T-helper 17 cell (primary cell): ENCODE measurements at places on chromosomes 11 and 22.

DNA sequence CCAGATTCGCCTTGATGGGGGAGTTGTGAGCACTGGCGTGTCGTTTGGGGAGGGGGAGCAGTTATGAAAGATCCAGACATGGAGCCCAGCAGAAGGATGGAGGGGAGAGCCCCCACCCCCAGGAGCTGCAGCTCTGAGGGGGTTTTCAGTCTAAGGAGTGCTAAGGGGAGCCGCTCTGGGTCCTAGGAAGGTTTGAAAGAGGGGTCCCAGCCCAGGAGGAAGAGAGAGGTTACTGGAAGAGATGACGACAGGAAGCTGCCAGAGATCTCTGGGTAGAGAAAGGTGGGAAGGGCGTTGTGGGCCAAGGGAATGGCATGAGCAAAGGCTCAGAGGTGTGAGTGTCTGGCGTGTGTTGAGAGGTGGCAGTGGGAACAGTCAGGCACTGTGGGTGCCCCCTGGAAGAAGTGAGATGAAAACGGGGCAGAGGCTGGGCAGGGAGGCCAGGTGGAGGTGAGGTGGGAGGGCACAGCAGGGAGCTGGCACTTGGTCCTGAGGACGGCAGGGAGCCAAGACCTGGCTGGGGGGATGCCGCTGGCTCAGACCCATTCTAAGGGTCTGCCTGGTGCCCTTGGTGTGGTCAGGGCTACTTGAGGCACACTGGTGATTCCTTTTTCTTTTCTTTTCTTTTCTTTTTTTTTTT is 1.8 kb downstream of the MGAT3 start:
- DNase-seq: no peak

DNA sequence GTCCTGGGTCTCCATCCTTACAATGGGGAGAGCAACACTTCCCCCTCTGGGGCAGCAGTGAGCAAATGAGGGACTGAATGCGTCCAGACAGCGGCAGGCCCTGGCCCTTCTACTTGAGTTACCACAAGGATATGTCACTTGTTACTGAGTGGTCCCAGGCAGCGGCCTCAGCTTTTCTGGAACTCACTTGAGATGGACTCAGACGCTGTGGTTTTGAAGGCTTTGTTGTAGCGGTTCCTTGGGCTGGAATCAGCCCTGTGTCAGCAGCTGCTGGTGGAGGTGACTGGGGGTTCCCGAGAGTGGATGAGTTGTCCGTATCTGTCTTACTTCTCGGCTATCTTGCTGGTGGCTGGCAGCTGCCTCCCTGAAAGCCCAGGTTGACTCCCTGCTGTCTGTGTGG is 77.0 kb downstream of the MICAL2 start:
- no peak for DNase-seq

- DNase-seq: no peak
These were observed 62.8 kb downstream of the AMOTL1 start for GRCh38 chr11:94830722-94831510.

DNA sequence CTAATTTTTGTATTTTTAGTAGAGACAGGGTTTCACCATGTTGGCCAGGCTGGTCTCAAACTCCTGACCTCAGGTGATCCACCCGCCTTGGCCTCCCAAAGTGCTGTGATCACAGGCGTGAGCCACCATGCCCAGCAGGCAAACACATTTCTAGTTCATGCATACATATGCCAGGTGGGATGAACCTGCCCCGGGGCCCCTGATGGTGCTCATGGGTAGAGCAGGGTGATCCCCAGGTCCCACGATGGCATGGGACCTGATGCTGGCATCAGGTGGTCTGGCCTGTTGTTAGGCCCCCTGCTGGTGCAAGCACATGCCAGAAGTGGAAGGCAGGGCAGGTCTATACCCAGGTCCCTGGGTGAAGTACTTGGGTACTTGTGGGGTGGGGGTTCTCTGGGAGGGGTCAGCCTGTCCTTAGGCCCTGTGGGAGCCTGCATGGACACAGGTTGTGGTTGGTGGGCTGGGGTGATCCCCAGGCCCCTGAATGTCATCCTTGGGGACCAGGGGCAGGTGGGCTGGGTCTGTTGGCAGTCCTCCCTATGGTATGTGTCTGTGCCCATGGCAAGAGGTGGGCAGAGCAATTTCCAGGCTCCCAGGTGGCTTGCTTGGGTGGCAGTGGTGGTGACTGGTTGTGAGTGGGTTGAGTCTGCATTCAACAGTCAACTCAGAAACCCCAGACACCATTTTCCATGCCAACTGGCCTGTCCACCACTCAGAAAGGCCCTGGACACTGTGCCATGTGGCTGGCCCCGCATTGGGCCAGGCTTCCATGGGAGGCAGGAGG is 9.6 kb upstream of the RGL4 start:
- no peak for DNase-seq

DNA sequence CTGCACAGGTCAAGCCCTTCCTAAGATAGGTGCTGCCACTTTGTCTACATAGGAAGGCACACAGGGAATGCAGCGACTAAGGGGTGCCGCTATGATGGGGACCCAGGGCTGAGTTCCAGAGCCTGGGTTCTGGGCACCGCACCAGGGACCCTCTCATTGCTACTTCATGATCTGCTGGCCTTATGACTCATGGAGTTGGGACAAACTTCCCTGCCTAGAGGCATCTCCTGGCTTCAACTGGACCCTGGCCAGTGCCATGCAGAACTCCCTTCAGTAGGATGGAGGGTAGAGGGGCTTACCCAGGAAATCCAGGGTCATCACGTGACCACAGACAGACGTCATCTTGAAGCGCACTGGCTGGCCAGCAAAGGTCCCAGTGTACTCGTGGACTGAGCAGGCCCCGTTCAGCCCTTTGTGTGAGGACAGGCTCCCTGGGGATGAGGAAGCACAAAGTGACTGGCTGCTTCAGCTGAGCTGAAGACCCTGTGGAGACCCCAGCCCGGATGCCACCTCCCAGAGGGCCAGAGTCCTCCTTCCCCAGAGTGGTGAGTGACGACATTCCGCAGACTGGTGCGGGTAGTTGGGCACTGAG is 8.4 kb downstream of the TOP3B start:
- DNase-seq: no peak
